ENCODE measurements at places on chromosomes 16 and 17. TPM values are rescaled to one million over a fixed set of nuclear protein-coding genes. Genes with fewer than 3 reads are reported as not detected.

TAC4 gene
- not detected for polyA plus RNA-seq

C17orf100 gene
- polyA plus RNA-seq = 0.86 TPM

RHBDF1 gene
- polyA plus RNA-seq = 45.8 TPM

KRTAP3-1 gene
- not detected for polyA plus RNA-seq

CCDC47 gene
- 139 TPM for polyA plus RNA-seq

PKD1 gene
- 90.6 TPM for polyA plus RNA-seq

GAS2L2 gene
- polyA plus RNA-seq = not detected

PFAS gene
- polyA plus RNA-seq = 6.1 TPM

SLC2A4 gene
- polyA plus RNA-seq = 107 TPM

TMEM220 gene
- polyA plus RNA-seq = 3.2 TPM

FDXR gene
- 3.7 TPM for polyA plus RNA-seq

PROCA1 gene
- 0.64 TPM for polyA plus RNA-seq

ALOXE3 gene
- polyA plus RNA-seq = not detected

ADGRG3 gene
- 0.15 TPM for polyA plus RNA-seq

PRRT2 gene
- 0.24 TPM for polyA plus RNA-seq

OR2C1 gene
- not detected for polyA plus RNA-seq

- no peak for DNase-seq
Observed at GRCh38 chr17:49928126-49928800, 40.7 kb upstream of the DLX4 start.

GRCh38 chr17:21243516-21244303 is 9.5 kb downstream of the NATD1 start:
- DNase-seq = no peak

- no peak for DNase-seq
Observed at GRCh38 chr17:66431910-66432309, 129.5 kb downstream of the PRKCA start.

DNA sequence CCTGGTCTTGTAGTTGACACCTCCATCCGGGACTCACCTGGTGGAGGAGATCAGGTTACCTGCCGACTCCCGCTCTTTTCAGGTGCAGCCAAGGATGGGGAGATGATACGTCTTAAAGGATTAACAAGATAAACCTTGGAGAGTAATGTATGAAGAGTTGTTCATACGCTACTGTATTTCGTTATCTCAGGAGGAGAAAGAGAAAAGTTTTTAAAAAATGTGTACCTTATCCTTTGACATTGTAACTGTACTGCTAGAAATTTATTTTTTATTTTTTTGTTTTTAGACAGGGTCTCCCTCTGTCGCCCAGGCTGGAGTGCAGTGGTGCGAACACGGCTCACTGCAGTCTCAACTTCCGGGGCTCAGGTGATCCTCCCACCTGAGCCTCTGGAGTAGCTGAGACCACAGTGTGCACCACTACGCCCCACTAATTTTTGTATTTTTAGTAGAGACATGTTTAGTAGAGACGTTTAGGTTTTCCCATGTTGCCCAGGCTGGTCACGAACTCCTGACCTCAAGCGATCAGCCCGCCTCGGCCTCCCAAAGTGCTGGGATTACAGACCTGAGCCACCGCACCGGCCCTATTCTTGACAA is 764 bp upstream of the SMURF2 start:
- no peak for DNase-seq

GRCh38 chr17:34886831-34887230 is 74.4 kb downstream of the CCT6B start:
- DNase-seq = no peak

DNA sequence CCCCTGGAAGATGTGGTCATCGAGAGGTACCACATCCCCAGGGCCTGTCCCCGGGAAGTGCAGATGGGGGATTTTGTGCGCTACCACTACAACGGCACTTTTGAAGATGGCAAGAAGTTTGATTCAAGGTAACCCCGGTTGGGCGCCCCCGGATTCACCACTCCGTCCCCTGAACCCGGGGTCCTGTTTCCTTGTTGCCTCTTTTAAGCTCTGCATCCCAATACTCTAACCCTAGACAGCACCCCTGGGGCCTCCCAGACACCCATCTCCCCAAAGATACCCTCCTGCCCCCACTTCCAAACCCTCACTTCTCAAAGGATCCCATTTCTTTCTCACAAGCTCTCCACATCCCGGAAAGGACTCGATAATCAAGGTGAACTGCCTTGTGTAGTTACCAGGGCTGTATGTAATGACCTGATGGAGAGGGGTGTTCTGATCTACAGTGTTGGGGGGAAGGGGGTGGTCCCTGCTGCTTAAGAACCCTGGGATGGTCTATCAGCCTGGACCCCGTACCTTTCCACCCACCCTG is 412 bp downstream of the FKBP10 start:
- DNase-seq = no peak

GRCh38 chr16:83010776-83011720 is 384.3 kb downstream of the CDH13 start:
- no peak for DNase-seq

DNA sequence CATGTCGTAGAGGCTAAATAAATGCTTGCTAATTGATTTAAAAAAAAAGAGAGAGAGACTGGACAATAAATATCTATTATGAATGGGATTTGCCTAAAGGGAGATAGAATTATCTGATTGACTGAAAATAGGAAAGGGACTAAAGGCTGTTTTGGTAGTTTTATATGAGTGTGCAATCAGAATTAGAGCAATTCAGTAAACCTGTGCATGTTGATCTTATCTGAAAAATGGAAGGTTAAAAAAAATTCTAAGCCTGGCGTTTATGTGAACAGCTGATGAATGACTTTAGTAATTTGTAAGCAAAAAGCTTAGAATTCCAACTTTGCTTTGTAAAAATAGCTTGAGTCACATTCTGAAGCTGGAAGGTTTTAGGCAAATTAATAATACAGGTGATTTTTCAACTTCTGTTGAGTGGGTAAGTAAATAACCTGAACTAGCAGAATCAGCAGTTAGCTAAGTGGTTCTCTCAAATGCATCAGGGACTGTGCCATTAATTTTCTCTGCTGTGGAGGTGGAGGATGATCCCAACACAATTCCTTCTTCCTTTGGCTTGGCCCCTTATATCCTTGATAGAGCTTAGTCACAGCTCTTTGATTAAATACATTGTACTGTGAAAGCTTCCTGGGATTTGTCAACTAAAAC is 254.4 kb downstream of the PHKB start:
- no peak for DNase-seq

DNA sequence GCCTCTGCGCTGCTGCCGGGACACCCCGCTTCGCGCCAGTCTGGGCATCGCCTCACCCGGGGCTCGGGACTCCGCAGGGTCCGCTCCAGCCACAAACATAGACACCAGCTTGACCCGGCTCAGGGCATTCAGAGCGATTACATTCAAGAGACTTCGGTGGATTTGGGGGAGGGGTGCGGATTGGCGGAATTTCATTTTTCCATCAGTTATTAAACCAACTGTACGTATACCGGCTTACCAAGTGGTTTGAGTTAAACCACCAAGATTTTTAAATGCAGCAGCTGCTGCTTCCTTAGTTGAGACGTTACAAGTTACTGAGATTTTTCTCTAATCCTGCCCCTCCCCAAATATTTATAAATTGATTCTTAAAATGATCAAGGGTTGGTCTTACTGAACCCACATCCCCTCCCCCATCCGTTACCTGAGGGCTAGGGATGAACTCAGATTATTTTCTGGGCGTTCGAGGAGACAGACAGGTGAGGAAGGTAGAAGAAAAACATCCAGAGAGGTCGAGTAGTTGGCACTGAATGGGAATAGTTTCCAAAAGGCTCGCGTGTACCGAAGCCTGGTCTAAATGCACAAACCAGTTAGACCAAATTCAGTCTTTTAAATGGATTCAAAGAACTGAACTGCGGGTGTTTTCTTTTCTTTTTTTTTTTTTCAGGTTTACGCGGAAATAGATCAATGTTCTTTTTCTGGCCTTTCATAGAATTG is 1.5 kb downstream of the CRHR1 start:
- no peak for DNase-seq

DNA sequence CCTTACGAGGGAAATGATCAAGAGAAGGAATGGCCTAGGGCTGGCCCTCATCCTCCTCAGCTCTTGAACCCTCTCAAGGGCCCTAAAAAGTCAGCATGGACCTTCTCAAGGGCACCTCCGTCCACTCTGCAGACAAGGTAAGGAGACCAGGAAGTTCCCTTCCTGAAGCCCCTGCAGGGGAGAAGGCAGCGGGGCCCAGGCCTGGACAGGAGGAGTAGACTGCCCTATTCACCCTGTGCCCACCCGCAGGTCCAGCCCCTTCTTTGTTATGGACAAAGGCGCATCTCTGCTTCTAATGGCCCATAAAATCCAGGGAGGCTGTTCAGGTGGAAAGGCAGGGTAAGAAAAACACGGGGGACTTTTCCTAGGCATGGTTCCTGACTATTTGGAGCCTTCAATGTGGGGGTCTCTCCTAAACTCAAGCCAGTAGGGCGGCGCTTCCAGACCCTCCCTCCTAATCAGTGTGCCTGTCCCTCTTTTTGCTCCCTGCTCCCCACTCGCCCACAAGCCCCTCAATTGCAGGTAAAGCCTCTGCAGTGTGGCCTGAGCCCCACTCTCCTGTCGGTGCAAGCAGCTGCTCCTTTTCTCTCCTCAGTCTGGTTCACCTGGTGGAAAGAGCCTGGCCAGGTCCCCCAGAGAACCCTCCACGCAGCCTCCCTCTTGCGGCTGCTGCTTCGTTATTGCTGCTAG is 28.2 kb downstream of the AXIN2 start:
- DNase-seq = no peak

DNA sequence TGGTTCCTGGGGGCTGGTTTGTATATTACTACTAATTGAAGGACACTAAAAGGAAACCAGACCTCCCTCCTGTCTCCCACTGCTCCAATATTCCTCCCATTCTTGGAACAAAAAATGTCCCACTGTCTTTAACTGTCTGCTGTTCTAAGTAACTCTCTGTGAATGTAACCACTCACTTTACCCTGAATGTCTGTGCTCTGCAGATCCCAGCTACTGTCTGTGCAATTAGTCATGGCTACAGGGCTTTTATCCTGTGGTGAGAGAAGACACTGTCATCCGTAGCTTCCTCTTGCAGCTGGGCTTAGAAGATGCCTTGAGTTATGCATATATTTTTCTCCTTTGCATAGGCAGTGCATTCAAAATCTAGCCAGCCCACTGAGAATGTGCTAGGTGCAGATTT is 853.8 kb downstream of the CDH8 start:
- no peak for DNase-seq

GRCh38 chr17:28812748-28813377 is 29.7 kb downstream of the FAM222B start:
- no peak for DNase-seq

DNA sequence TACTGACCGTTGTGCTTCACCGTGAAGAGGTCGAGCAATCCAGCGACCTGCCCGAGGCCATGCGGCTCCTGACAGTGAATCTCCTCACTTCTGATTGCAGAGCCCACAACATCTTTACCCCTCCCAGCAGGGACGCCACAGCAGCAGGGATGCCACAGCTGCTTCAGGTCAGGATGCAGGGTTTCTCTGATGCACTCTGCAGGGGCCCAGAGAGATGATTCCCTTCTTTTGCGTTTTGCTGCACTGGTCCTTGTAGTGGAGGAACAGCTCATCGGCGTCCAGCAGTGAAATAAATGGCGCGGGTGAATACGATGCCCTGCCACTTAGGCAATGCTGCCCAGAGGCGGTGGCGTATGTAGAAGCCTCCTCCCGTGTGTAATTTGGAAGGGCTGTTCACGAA is 5.6 kb downstream of the KIAA0513 start:
- no peak for DNase-seq

DNA sequence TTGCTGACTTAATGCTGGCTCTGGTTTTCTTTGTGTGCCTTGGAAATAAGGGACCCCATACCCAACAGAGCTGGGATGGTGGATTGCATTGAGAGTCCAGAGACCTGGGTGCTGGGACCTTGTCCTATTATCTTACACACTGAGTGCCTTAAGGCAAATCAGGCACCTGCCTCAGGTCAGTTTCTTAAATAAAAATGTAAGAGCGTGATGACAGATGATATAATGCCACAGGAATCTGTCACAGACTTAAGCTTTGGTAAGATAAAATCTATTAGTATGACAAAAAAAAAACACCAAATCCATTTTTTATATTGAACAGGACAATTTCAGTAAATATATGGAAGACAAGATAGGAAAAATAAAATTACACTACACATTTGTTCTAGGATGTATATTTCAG is 1.6 kb downstream of the MT1A start:
- DNase-seq = no peak

DNA sequence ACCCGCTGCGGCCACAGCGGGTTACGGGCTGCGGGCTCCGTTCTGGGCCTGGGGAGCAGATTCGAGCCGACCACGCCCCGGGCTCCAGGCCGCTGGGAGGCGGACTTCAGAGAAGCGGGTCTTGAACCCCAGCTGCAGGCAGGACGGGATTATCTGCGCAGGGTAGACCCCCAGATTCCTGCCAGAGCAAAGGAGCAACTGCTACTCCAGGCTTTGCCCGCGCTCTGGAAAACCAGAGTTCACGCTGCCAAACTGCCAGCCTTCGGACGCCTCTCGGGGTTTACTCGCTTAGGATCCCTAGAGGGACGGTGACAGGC is 301 bp upstream of the ULK2 start:
- no peak for DNase-seq

- DNase-seq = no peak
Observed at GRCh38 chr17:39271546-39271945, 45.8 kb upstream of the STAC2 start.

- DNase-seq = no peak
Observed at GRCh38 chr16:84425696-84426095, 57.4 kb downstream of the ATP2C2 start.

DNA sequence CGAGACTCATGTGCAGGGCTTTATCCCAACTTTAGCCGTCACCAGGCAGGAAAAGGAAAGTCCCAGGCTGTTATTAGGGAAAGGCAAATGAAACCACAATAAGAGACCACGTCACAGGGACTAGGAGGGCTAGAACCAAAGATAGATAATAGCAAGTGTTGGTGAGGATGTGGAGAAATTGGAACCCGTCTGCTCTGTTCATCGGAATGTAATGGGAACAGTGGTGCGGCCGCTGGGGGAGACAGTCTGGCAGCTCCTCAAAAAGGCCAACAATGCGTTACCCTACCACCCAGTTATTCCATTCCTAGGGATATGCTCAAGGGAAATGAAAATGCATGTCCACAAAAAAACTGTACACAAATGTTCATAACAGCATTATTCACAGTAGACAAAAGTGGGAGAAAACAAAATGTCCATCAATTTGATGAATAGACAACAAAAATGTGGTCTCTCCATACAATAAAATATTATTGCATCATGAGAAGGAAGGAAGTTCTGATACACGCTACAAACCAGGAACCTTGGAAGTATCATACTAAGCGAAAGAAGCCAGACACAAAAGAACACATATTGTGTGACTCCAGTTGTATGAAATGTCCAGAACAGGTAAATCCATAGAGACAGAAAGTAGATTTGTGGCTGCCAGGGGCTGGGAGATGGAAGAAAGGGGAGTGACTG is 19.5 kb upstream of the USP10 start:
- DNase-seq = no peak

DNA sequence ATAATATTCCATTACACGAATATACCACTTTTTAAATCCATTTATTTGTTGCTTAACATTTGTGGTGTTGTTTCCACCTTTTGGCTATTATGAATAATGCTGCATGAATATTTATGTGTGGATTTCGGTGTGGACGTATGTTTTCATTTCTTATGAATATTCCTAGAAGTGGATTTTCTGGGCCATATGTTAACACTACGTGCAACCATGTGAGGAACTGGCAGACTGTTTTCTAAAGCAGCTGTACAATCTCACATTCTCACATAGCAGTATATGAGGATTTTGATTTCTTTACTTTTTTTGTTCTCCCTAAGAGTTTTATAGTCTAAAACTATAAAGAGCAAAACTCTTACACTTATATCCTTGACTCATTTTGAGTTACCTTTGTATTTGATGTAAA is 143.4 kb downstream of the MAP2K4 start:
- DNase-seq = no peak

- no peak for DNase-seq
Observed at GRCh38 chr17:57001541-57001940, 23.6 kb downstream of the SCPEP1 start.

All from heart left ventricle (tissue), 16 donors.